ENCODE measurements at places on chromosomes 11 and 22. TPM values are rescaled to one million over a fixed set of nuclear protein-coding genes. Genes with fewer than 3 reads are reported as not detected.

The ZNF280B gene
- 0.13 TPM for total RNA-seq

The JHY gene
- total RNA-seq, result 1.8 TPM

The NECTIN1 gene
- total RNA-seq, result 4.5 TPM

The BCR gene
- total RNA-seq, result 29.8 TPM

The MS4A4A gene
- total RNA-seq, result not detected
